ENCODE measurements at places on chromosomes 3 and 15.

DNA sequence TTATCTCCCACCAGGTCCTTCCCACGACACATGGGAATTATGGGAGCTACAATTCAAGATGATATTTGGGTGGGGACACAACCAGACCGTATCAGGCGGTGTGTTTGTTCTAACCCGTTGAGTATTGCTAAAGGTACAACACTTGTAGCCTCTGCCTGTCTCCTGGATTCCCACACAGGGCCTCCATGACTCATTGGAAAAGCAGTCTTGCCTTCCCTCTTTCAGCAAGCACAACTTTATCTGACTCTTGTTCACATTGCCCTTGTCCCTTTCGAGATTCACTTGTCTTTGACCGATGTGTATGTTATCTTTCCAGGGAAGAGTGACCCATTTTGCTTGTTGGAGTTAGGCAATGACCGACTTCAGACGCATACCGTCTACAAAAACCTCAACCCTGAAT, 152.3 kb downstream of the MCTP2 start:
- DNase-seq = no peak

- no peak for DNase-seq
These were observed 60.1 kb upstream of the CCR4 start for GRCh38 chr3:32891365-32891764.

GRCh38 chr15:50113992-50114780, 4.8 kb downstream of the ATP8B4 start:
- DNase-seq = no peak

DNA sequence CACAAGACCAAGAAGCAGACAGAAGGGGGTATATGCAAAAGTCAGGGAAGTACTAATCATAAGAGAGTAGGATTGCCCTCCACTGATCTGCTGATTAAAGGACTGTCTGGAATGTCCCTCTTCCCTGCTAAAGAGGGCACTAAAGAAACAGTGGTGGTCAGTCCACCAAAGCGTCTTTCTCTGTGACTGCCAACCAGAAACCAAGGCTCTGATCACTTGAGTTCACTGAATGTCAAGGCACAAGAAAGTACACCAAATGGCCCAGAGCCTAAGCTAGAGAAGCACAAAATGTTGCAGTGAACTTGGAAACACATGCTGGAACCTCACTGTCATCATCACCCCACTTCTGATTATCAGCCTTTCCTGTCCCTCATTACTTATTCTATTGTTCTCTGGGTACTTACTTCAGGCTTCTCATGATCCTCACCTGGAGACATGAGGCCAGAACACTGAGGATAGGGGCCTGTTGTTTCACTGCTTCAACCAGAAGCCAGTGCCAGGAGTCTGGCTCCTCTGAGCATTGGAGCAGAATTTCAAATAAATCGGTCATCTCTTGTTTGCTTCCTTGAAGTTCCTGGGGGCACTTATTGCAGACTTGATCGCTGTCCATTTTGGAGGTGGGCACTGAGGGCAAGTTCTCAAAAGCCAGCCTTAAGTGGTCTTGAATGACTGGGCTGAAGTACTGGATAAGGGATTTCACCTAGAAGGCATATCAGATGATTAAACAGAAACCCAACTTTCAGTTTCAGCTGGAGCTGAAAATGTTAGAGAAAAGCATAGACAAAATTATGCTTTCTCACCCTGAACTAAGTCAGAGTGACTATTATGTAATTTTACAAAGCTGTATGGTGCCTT, 58.9 kb downstream of the EIF3J start:
- DNase-seq = no peak

DNA sequence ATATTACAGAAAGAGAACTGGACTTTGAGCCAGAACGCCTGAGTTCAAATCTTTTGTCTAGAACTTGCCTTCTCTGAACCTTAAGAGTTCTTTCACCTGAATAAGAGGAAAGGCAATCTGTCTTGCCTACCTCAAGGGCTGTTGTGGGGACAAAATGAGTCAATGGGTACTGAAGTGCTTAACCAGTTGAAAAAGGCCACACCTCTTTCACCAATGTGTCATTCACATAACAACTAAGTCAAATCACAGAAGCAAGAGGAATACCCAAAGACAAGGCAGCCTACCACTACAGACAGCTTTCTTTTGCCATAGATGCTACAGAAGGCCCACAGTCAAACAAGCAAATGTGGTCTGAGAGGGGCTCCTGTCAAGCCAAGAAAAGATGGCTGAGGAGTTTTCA, 39.7 kb downstream of the NBEAL2 start:
- DNase-seq = no peak

GRCh38 chr3:141240286-141240685, 8.7 kb downstream of the PXYLP1 start:
- no peak for DNase-seq

DNA sequence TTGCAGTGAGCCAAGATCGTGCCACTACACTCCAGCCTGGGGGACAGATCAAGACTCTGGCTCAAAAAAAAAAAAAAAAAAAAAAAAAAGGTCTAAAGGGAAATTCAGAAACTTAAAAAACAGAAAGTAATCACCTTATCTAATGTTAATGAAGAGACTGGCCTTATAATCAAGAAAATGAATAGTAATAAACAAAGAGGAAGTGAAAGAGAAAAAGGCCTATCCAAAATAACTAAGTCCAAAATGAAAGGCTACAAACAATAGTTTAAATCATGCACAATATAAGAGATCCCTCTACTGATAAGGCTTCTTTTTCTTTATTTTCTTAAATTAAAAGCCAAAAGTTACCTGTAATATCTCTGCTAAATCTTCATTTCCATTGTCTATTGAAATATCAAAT, 37.1 kb upstream of the HDC start:
- no peak for DNase-seq

Data from tongue (tissue), 3 donors.